RWPE2 (cell line): ENCODE measurements at places on chromosomes 1 and 21.

GRCh38 chr21:27515676-27516075, 548.8 kb upstream of the ADAMTS5 start:
- no peak for DNase-seq

GRCh38 chr1:190391582-190391981, 86.1 kb downstream of the BRINP3 start:
- DNase-seq = no peak

GRCh38 chr1:201792534-201793305, 36.2 kb upstream of the IPO9 start:
- DNase-seq = no peak

DNA sequence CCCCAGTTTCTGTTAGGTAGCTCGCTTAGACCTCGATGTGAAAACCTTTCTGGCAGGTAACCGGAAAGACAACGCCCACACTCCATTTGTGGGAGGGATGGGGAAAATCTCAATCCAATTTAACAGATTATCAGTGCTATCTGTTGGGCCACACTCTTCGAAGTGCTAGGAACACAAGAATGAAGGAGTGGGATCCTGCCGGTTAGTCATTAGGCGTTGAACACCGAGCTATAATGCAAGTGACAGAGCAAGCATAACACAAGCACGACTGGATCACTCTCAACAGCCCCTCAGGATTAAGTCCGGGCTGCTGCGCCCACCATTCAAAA, 531 bp downstream of the SNIP1 start:
- DNase-seq = no peak

GRCh38 chr1:36125129-36125991, at the start of gene COL8A2:
TSS of gene COL8A2 (minus strand) at chr1:36125222. CDS start at chr1:36100242, 24,980 bp downstream.
- no peak for DNase-seq

DNA sequence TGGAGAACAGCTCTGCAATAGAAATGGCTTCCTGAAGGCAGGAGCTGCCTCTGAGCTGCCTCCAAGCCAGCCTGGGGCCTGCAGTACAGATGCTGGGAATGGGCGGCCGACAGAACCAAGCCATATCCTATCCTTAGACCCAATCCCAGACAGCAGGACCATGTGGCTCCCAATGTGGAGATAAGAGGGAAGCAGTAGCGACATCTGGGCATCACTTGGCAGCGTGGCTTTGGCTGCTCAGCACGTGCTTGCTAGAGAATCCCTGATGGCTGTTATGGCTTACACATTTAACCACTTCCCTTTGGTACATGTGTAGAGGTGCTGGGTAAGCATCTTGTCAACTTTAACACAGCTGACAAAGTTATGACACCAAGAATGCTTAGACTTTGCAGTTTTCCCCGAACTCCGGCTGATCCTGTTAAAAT, 87.7 kb downstream of the MAN1C1 start:
- DNase-seq = no peak

GRCh38 chr1:204149635-204150565, 1.9 kb downstream of the ETNK2 start:
- DNase-seq = no peak

GRCh38 chr1:115651391-115651790, 9.6 kb downstream of the VANGL1 start:
- no peak for DNase-seq

DNA sequence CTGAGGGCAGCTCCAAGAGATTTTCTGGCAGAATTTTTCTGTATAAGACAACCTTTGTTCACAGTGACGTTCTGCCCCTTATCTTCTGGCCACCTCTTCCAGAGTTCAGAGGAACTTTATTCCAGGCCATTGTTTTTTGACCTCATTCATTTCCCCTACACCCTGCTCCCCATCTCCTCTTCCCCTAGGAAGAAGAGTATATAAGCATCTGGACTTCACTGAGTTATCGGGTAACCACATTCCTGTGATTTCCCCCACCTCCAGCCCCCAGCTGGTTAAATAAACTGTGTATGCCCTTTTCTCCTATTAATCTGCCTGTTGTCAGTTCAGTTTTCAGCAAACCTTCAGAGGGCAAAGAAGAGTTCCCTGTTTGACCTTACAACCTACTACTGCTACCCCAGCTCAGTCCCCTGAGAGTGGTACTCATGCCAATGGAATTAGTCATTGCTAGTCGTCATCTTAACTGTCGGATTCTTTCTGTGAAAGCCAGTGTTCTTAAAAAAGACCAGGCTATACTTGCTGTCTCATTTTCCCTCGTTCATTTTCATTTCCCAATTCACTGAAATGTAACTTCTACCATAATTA, 14.3 kb upstream of the ALG14 start:
- DNase-seq = no peak

- no peak for DNase-seq
Observed at GRCh38 chr21:18340387-18340942, 63.1 kb downstream of the TMPRSS15 start.

DNA sequence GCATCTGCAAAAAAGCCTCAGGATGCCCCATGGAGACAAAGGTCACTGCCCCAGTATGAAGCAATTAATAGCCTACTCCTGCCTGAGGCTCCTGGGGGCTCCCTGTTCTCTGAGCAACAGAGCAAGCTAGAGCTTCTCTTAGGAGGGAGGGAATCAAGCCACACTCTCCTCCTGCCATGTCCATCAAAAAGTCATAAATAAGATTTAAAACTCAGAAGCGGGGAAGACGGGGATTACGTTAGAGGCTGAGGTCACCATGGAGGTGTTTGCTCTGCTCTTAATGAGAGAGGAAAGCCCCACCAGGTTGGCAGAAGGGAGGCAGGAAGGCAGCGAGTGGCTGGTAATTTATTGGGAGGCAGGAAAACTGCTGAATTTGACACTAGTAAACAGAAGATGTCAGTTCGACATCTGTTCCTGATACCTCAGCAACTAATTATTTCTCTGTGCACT, 98.4 kb upstream of the TNR start:
- DNase-seq = no peak

DNA sequence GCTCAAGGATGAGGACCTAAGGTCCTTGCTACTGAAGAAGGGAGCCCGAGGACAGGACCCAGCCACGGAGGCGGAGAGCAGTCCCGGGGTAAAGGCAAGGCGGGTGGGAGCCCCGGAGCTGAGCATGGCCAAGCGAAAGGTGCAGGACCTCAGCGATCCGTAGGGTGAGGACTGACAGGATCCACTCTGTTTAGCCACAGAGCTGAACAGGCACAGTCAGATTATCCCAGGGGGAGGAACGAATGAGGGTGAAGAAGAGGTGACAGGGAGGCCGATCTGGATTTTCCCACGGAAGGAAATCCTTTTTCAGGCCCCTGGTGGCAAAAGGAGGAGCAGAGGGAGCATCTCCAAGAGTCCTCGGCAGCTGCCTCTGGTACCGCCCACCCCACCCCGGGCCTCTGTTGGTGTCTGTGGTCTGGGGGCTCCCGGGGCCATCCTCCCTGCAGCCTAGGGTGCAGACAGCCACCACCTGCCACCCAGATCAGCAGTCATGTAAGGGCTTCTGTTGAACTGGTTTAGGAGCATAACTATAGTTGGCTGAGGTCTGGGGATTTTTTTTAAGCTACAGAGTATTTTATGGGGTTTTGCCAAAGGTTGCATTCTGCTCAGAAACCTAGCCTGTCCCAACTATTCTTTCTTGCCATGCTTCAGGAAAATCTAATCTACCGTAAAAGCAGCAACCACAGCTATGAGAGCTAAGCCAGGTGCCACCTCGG, 32.3 kb upstream of the LBR start:
- no peak for DNase-seq

- DNase-seq = no peak
Observed at GRCh38 chr1:160874935-160875334, 10.0 kb downstream of the ITLN1 start.

DNA sequence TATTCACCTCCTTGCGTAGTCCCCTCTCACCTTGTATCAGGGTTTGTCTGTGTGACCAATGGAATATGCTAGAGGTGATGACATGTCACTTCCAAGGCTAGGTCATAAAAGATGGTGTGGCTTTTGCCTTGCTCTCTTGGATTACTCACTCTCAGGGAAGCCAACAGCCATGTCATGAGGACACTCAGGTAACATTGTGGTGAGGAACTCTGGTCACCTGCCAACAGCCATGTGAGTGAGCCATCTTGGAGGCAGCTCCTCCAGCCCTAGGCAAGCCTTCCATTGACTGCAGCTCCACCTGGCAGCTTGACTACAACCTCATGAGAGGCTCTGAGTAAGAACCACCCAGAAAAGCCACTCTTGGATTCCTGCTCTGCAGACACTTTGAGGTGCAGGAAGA, 11.0 kb upstream of the HEYL start:
- DNase-seq = no peak

- DNase-seq = no peak
Observed at GRCh38 chr1:13725714-13726175, 25.8 kb downstream of the PRDM2 start.

DNA sequence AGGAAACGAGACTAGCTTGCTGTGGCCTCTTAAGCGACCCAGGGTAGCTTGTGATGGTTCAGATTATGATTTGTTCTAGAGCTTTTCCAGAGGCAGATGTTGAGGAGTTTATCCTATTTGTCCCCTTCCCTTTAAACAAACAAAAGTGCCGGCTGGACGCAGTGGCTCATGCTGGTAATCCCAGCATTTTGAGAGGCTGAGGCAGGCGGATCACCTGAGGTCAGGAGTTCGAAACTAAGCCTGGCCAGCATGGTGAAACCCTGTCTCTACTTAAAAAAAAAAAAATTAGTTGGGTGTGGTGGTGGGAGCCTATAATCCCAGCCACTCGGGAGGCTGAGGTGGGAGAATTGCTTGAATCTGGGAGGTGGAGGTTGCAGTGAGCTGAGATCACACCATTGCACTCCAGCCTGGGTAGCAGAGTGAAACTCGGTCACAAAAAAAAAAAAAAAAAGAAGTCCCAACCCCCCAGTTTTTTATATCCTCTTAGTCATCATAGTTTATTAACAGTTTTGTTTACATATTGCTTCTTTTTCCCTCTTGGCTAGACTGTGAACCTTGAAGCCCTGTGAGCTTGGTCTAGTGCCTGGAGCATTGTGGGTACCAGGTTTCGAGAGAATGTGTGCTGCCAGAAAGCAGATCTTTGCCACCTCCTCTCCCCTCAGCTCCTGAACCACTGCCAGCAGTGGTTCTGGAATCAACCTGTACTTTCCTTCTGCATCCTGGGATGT, 29.8 kb downstream of the MAPKAPK2 start:
- no peak for DNase-seq

GRCh38 chr1:35564037-35564883, 6.7 kb downstream of the NCDN start:
- DNase-seq = no peak

GRCh38 chr1:228149406-228150119, at the start of gene GJC2:
TSS of gene GJC2 (plus strand) at chr1:228149930. CDS start at chr1:228157759, 7,829 bp downstream.
- DNase-seq = peak; percentile 45

DNA sequence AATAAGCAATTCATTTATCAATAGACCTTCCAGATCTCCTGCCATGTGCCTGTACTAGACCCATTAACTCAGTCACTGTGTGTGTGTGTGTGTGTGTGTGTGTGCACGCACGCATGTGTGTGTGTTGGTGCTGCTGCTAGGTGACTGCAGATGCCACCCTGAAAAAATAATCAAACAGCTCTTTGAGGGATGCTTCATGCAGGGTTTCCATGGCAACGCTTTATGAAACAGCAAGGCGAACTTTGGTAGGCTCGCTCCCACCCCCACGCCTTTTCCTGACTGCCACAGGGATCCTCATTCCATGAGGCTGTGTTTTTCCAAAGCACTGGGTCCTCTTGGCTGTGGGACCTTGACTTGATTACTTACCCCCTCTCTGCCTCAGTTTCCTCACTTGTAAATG, 94.0 kb downstream of the HMGB4 start:
- DNase-seq = no peak

DNA sequence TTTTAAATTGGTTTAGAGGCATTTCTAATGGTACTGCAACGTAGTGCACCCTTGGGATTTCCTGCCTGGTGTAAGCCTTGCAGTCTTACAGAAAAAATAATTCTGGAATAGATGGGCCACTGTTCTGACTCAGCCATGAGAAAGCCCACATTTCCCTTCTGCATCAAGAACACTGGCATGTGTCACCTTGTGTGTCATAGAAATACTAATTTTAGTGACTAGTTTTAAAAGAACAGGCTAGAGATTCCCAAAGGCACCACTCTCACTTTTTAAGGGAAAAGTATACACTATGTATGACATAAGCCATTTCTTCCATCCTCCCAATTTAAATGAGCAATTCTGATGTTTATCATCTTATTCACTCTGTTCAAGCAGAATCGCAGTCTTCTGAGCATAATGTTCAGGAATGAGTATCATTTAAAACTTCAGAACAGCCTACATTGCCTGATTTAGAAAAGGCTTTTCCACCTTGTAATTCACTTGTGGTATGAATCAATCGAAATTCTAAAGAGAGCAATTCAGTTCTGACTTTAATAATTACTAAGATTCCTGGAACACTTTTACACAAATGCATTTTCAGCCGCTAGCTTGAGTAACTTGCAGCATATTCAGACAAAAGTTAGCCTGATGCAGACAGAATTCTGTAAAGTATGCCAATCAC, 18.8 kb downstream of the RGS13 start:
- DNase-seq = no peak

DNA sequence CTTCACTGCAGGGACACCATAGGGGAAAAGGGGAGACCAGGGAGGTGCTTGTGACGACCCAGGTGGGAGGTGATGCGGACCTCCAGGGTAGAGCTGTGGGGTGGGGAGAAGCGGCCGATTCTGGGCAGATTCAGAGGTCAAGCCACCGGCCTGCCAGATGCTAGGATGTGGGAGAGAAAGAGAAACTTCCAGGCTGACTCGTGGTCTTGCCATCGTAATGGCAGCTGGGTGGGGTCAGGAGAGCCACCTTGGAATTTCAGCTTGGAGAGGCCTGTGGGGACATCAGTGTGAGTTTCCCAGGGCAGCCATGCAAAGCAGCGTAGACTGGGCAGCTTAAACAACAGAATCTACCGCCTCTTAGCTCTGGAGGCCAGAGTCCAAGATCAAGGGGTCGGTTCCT, 258.0 kb upstream of the VAMP3 start:
- no peak for DNase-seq

GRCh38 chr21:23694390-23694789, 1912.9 kb downstream of the MRPL39 start:
- DNase-seq = no peak

DNA sequence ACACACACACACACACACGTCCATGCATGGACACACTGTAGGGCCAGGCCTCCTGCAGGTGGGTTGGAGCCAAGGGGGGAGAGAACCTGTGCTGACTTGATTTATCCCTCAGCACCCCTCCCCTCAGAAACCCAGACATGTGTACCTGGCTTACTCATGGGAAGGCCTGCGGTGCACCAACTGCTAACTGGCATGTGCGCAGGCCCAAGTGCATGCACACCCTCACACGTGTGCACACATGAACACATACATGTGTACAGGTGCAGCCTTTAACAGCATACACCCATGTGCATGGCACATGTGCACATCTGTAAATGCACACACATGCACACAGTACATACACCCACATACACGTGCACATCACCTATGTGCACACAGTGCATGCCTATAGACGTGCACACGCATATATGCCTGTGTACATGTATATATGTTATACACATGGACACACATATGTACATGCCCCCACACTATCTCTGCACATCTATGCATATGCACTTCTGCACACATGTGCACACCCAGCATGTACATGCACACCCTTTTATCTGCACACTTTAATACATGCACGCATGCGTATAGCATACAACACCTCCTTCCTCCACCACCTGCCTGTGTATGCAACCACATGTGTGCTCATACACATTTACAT, 67.5 kb downstream of the TRIM11 start:
- no peak for DNase-seq

GRCh38 chr1:81756872-81757271, 43.9 kb upstream of the ADGRL2 start:
- DNase-seq = no peak

- DNase-seq = no peak
Observed at GRCh38 chr1:47650611-47651010, 212.8 kb downstream of the FOXD2 start.

GRCh38 chr1:101139130-101139529, 97.7 kb upstream of the S1PR1 start:
- DNase-seq = no peak
